ENCODE measurements at places on chromosomes 2 and 18. TPM values are rescaled to one million over a fixed set of nuclear protein-coding genes. Genes with fewer than 3 reads are reported as not detected.

The AMER3 gene
- not detected for total RNA-seq

The APCDD1 gene
- total RNA-seq: 5.8 TPM

- no peak for DNase-seq
Measured at GRCh38 chr2:172460780-172461201, 33.4 kb downstream of the ITGA6 start.

- DNase-seq: no peak
Measured at GRCh38 chr2:46866770-46867246, 48.8 kb downstream of the MCFD2 start.

- no peak for DNase-seq
Measured at GRCh38 chr2:227186751-227187150, 22.3 kb downstream of the COL4A3 start.
